ENCODE measurements at places on chromosomes 11 and 22.

DNA sequence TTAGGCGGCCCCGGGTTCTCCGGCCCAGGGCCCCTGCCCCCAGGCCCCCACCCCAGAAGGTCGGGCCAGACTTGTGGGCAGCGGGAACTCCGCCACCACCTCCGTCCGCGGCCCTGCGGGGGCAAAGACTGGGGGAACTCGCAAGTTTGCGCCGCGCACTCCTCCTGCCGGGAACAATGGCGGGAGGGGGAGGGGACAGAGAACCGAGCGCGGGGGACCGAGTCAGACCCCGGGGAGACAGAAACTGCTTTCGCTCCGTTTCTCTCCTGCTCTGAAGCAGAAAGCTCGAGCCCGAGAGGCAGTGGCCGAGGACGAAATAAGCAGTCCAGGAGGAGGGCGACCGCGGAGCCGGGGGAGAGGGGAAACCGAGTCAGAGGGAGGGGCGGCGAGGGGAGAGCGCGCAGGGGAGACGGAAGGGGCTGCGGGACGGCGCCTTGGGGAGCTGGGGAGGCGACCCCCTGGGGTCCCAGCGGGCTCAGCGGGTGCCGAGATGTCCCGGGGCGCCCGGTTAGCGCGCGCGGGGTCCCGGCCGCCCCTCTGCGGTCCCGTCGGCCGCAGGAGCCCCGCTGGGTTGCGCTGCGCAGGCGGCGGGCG, 555 bp downstream of the TP53I11 start:
- no peak for DNase-seq

- no peak for DNase-seq
Measured at GRCh38 chr11:123282597-123282996, 87.5 kb upstream of the CLMP start.

DNA sequence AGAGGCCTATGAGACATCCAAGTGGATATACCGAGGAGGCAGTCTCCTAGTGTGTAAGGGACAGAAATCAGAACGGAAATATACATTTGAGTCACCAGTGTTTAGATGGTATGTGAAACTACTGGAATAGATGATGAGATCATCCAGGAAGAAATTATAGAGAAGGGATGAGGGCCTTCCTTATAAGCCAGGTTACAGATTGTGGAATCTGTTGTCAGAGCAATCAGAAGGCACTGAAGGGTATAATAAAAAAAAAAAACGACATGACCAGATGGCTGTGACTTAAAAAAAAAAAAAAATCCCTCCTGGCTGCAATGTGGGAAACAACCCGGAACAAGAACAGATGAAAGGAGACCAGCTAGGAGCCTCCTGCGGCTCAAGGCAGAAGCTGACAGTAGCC, 2.7 kb downstream of the MAJIN start:
- DNase-seq, result no peak

DNA sequence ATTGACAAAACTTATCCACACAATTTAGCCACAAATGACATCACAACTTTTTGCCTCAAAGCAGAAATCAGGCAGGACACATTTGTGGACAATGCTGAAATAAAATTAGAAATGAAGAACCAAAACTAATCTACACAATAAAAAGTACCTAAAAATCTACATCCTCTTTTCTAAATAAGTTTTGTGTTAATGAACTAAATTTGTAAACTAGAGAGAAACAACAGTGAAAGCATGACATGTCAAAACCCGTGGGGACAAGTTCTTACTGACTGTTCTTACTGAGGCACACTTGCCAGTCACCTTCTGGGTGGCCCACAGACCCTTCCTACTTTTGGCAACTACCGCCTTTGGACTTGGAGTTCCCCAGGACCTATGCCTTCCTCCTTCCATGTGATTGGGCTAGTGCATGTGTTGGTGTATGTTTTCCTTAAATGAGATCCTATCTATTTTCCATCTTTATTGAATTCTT, 60.7 kb upstream of the MUC15 start:
- DNase-seq, result no peak

DNA sequence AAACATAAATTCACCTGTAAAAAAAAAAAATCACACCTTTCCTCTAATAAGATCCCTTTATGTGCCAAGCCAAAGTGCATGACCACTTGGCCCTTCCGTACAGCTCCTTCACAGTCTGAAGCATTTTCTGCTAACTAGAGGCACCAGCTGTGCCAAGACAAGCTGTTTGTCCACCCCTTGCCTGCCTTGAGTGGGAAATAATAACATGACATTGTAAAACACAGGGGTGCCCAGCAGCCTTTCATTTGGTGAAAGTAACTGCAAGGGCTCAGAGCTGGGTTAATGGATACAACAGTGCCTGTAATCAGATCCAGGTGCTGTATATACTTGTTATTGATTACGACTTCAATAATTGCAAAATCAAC, 59.2 kb downstream of the DDIAS start:
- no peak for DNase-seq

DNA sequence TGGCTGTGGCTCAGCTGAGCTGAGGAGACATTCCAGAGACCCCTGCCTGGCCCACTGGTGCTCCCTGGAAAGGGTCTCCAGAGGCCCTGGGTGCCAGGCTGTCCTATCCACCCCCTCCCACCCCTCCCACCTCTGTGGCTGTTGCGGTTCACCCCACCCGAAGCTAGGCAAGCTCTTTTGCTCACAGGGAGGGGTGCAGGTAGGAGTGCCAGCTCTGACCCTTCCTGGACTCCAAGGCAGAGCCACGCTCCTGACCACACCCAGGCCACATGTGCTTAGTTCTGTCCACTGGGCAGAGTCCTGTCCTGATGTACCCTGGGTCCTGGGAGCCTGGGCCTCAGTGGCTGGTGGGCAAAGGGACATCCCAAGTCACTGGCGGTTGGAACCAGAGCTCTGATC, 16.4 kb downstream of the IL17REL start:
- no peak for DNase-seq

DNA sequence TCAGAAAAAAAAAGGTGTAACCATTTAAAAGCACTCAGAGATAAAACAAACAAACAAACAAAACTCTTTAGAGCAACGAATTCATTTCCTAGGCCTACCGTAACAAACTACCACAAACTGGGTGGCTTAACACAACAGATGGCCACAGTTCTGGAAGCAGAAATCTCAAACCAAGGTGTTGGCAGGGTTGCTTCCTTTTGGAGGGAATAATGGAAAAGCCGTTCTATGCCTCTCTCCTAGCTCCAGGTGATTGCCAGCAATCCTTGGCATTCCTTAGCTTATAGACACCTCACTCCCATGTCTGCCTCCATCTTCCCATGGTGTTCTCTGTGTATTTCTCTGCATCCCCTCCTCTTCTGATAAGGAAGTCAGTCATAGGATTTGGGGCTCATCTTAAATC, 200.4 kb downstream of the RAB38 start:
- no peak for DNase-seq

- no peak for DNase-seq
Measured at GRCh38 chr11:119307219-119307618, 9.7 kb downstream of the MCAM start.

GRCh38 chr11:23226331-23227077, 366.2 kb upstream of the CCDC179 start:
- no peak for DNase-seq

GRCh38 chr11:15159085-15159484, 44.4 kb downstream of the INSC start:
- no peak for DNase-seq

GRCh38 chr22:23970201-23970641, 3.5 kb downstream of the DDTL start:
- no peak for DNase-seq

GRCh38 chr11:19820100-19820499, 107.5 kb downstream of the NAV2 start:
- no peak for DNase-seq

- DNase-seq, result no peak
Measured at GRCh38 chr11:36248436-36248835, 40.8 kb downstream of the COMMD9 start.

GRCh38 chr11:128985880-128986279, 43.2 kb upstream of the TP53AIP1 start:
- DNase-seq, result no peak

- DNase-seq, result no peak
Measured at GRCh38 chr11:117917591-117918151, 11.5 kb downstream of the TMPRSS13 start.

- no peak for DNase-seq
Measured at GRCh38 chr22:34645375-34645774, 420.6 kb upstream of the ISX start.

- DNase-seq, result no peak
Measured at GRCh38 chr11:119810478-119811232, 81.7 kb upstream of the NECTIN1 start.

GRCh38 chr11:35524780-35525179, 636 bp downstream of the PAMR1 start:
- DNase-seq, result no peak

DNA sequence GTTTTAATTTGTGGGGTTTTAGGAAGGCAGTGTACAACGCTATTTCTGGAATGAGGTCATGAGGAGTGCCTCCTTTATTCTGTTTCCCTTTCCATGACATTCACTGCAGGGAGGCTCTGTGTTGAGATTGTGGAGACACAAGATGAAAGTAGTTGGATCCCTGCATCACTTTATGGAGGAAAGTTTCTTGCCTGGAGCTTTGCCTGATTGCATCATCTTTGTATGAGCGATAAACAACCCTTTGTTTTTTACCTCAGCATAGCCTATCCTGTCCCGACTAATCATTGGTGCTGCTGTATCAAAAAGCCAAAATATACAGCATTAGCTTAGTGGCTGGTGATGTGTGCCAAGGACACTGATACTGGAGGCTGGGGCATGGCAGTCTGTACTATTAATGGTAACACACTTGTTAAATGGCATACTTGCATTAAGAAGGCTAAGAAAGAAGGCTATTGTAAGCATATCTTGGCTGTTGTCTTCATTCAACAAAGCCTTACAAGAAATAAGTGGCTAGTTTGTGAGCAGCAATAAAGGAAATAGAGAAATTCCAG, 31.2 kb upstream of the SLC5A4 start:
- no peak for DNase-seq

DNA sequence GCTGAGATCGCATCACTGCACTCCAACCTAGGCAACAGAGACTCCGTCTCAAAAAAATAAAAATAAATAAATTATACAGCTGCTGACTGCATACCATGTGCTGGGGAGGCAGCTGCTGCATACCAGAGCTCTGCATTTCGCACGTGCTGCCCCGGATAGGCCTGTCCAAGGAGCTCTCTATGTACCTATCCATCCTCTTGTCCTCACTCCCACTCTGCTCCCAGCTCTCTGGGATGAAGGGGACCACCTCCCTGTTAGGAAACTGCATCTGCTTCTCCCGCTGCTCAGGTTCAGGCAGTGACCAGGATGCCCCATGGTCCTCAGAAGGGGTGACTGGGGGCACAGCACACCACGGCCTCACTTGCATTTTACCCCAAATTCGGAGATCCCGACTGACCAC, 302.3 kb downstream of the BRD1 start:
- DNase-seq, result no peak

DNA sequence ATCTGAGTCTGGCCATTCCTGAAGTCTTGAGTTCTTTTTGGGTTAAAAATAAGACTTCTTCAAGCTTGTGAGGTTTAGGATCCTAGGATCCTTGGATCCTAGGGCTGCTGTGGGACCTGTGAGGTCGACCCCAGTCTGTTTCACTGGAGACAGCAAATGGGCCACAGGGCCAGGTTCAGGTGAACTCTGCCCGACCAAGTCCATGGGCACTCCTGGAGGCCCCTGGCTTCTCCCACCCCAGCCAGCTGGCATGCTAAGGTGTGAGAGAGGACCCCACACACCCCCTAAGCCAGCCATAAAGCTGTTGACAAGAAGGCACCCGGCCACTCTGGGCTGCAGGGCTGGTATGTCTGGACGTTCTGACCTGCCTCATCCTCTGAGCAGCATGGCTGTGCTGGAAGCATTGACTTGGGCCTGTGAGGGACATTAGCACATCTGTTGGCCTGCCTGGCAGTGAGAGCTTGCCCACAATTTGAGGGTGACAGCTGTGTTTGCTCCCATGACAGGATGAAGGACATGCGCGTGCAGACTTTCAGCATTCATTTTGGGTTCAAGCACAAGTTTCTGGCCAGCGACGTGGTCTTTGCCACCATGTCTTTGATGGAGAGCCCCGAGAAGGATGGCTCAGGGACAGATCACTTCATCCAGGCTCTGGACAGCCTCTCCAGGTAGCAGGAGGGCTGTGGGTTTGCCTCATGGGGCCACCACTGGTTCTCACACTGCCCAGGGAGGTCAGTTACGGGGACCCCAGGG, 16.0 kb downstream of the CLDN5 start:
- no peak for DNase-seq

- DNase-seq, result no peak
Measured at GRCh38 chr11:76791861-76792260, 8.7 kb downstream of the TSKU start.

GRCh38 chr11:74816664-74817063, 68.0 kb downstream of the RNF169 start:
- DNase-seq, result no peak

DNA sequence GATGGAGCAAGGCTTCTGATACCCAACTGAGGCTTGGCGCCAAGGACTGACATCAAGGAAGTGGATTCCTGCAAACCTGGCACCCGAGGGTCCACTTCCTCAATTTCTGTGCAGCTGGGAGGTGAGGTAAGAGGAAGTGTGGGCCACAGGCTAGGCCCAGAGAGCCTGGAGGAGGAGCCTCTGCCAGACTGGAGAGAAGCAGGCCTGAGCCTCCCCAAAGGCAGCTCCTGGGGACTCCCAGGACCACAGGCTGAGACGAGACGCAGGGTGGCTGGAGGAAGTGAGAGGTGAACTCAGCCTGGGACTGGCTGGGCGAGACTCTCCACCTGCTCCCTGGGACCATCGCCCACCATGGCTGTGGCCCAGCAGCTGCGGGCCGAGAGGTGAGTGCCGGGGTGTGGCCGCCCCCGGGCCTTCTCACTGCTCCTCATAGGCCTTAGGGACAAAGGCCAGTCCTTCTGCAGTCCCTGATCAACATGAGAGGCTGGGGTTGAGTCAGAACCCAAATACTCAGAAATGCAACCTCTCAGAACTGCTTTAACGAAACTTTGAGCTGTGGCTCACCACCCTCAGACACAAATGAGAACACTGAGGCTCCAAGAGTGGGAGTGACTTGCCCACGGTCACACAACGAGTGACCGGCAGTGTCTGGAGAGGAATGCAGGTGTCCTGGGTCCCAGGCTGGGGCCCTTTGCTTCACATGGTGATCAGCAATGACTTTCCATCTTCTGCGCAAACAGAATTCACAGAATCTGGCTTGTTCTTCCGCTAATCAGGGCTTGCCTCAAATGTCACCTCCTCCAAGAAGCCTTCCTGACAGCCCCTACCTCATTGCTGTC, at the start of gene NCF4:
NCF4 (plus strand) TSS at position 186 of the 839 bp plus-strand sequence; CDS start at position 352, 166 bp downstream.
- DNase-seq, result peak; percentile 49

GRCh38 chr22:38882972-38883622, 11.1 kb upstream of the CBX6 start:
- DNase-seq, result no peak

DNA sequence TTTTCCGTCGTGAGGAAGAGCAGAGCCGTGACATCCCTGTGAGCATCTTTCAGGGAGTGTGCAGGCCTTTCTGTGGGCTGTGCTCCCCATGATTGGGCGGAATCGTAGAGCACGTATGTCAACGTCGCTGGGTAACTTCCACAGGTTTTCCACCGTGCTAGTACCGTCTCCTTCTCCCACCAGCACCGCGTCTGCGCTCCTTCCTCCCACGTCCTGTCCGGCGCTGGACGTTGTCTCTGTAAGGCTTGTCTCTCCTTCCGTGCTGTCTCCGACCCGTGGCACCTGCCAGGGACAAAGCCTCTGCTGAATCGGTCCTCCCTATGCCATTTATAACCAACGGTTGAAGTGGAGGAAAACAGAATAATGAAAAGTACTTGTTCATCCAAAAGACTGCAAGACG, 386.7 kb downstream of the BRD1 start:
- DNase-seq, result no peak
